Stimulated activated CD4-positive, alpha-beta T cell treated with anti-CD3 and anti-CD28 coated beads, TNF-alpha, amount 100 ng/mL, for 48 hours (primary cell): ENCODE measurements at places on chromosomes 2 and 18.
A peak's percentile ranks its signal among the peaks of the same experiment; 100 is the strongest.

DNA sequence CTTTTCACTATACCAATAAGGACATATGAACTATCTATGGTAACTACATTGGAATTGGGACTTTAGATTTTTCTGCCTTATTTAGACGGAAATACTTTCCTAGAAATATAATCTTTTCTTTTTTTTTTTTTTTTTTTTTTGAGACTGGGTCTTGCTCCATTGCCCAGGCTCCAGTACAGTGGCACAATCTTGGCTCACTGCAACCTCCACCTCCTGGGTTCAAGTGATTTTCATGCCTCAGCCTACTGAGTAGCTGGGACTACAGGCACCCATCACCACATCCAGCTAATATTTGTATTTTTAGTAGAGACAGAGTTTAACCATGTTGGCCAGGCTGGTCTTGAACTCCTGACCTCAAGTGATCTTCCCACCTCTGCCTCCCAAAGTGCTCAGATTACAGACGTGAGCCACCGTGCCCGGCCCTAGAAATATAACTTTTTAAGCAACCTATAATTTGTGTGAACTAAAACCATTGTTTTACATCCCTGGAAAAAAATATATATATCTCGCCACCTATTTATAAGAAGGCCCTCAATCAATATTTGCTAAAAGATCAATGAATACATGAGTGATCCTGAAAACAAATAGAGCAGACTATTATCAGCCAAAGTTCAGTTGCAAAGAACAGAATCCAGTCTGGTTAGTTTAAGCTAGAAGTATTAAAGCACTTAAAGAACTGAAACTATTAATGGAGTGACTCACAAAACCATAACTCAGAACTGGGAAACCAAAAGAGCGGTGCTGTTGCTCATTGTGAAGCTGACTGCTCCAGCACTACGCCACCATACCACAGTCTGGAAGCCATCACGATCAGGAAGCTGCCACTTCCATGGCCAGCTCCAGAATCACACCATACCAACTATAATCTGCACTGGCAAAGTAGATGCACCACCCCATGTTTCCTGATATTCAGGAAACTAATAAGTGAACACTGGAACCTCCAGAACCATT lies 8.4 kb upstream of the HNRNPLL start:
- no peak for DNase-seq

DNA sequence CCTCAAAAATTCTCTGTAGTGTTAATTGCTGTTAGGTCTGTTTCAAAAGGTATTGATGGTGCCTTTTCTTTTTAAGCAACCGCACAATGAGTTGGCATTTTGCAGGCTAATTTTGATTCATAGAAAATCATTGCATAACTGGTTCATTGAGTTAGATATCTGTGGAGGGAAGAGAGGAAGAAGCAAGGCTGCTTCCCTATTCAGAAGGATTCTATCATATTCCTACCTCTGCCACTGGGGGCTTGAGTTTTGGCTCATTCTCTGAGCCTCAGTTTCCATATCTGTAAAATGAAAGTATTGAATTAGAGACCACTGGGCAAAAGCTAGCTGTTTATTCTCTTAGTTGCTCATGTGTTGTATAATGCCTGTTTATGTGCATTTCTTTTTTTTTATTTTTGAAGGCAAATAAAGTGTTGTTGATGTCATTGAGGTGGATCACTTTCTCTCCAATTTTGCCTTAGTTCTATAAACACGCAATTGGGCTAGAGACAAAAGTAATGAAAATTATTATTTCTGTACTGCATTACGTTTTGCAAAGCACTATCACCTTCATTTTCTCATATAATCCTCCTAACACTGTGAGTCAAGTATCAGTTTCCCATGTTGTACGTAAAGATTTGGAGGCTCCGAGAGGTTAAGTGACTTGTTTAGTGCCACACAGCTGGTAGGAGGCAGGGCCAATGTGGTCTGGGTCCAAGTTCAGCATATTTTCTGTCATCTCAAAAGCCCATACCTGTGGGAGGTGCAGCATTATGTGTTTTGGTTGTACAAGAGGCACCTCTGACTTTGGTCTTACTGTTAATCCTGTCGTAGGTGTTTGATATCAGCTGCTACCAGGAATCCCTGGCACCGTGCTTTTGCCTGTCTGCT lies 5.9 kb downstream of the TRIB2 start:
- DNase-seq: no peak

GRCh38 chr2:144074450-144074849 lies 445.5 kb downstream of the ZEB2 start:
- no peak for DNase-seq

DNA sequence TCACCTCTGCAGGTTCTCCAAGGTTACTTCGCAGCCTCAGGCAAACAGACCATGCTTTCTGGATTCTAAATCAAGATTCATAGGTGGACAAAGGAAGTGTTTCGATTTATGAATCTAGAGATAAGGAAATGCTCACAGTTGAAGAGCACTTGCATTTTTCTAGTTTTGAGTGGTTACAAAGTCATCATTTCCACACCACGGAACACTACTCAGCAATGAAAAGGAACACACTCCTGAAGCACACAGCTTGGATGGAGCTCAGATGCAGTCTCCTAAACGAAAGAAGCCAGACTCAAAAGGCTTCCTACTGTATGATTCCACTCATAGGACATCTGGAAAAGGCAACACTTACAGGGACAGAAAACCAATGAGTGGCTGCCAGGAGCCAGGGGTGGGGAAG lies 31.7 kb downstream of the SDC1 start:
- no peak for DNase-seq

DNA sequence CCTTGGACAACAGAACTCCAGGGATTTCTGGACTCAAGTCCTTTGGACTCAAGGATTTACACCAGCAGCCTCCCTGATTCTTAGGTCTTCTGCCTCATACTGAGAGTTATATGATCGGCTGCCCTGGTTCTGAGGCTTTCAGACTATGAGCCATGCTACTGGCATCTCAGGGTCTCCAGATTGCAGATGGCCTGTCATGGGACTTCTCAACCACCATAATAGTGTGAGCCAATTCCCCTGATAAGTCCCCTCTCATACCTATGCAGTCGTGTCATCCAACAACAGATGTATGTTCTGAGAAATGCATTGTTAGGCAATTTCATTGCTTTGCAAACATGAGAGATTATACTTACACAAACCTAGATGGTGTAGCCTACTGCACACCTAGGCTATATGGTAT lies 61.4 kb upstream of the MSTN start:
- DNase-seq: no peak

GRCh38 chr2:176100547-176101140 lies 1.0 kb downstream of the HOXD12 start:
- DNase-seq: no peak

GRCh38 chr2:223459328-223459939 lies 142.7 kb downstream of the SCG2 start:
- DNase-seq: no peak

DNA sequence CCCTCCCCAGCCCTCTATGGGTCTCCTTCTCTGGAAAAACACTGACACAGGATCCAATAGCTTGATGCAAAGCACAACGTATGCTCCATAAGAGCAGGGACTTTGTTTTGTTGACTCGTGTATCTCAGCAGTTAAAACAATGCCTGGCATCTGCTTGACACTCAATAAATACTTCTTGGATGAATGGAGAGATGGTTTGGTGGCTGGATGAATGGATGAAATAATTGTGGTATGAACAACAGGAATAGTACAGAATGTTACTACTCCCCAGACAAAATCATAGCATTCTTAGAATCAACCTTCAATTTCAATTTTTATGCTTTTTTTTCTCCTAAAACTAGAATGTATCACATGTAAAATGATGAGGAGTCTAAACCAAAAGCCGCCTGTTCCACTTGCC lies 57.4 kb downstream of the KCNE4 start:
- no peak for DNase-seq

- no peak for DNase-seq
Observed at GRCh38 chr2:127400897-127401756, 13.4 kb upstream of the MAP3K2 start.

DNA sequence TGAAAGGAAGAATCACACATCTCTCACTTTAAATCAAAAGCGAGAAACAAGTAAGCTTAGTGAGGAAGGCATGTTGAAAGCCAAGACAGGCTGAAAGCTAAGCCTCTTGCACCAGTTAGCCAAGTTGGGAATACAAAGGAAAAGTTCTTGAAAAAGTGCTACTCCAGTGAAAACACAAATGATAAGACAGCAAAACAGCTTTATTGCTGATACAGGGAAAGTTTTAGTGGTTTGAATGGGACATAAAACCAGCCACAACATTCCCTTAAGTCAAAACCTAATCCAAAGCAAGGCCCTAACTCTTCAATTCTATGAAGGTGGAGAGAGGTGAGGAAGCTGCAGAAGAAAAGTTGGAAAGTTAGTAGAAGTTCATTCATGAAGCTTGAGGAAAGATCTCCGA lies 28.0 kb downstream of the LIMS1 start:
- no peak for DNase-seq

DNA sequence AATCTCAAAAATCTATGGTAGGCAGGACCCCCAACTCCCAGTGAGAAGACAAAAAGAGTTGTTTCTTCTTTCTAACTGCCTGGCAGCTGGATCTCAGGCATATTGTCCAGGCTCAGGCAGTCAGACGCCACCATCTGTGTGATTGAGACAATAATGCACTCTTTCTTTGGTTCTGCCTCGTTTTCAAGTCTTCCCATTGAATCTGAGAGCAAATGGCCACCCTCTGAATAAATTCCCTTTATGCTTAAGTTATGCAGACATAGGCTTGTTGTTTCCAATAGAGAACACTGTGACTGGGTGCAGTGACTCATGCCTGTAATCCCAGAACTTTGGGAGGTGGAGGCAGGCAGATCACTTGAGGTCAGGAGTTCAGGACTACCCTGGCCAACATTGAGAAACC lies 15.3 kb upstream of the CD207 start:
- no peak for DNase-seq

- no peak for DNase-seq
Observed at GRCh38 chr2:137339051-137339450, 573.7 kb downstream of the THSD7B start.

GRCh38 chr18:43420950-43421349 lies 143.7 kb upstream of the SYT4 start:
- no peak for DNase-seq

DNA sequence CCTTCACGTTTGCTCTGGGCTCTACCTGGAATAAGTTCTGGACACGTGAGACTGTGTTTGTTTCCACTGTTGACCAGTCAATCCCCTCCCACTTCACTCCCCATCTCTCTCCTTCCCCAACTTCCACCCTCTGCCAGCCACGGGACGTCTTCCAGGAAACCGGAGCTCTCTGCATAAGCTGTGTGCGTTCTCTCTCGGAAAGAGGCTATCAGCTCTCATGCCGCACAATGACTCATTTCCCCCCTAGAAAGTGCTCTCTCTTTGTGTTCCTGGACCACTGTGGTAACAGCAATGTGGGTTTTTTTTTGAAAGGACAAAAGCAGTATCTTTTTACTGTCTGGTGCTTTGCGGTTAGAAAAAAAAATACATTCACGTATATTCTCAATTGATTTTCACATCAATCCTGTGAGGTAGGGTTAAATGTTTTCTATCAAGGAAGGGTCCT lies 10.2 kb downstream of the PROKR1 start:
- DNase-seq: peak; percentile 28

GRCh38 chr2:135831180-135831812 lies 5.7 kb downstream of the LCT start:
- DNase-seq: no peak

GRCh38 chr2:170077830-170078569 lies 99.9 kb upstream of the MYO3B start:
- no peak for DNase-seq

GRCh38 chr2:65344689-65345088 lies 87.7 kb downstream of the SPRED2 start:
- DNase-seq: no peak

DNA sequence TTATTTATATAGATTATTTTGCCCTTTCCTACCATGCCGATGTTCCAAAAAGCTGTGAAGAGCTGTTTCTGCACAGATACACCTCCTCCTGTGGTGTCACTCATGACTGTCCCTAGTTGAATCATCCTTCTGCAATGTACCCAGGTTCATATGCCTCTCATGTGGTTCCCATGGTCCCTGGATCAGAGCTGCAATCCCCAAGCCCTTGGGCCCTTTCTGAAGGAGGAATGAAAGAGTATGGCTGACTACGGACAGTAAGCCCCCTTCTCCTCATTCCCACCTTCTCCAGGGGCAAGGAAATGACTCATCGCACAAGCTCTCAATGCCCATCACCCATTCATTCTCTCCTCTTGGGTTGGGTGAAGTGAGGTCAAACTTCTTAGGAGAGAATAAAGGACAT lies 63.9 kb upstream of the ACVR1 start:
- no peak for DNase-seq

- DNase-seq: no peak
Observed at GRCh38 chr2:226893216-226893615, 57.4 kb downstream of the RHBDD1 start.

DNA sequence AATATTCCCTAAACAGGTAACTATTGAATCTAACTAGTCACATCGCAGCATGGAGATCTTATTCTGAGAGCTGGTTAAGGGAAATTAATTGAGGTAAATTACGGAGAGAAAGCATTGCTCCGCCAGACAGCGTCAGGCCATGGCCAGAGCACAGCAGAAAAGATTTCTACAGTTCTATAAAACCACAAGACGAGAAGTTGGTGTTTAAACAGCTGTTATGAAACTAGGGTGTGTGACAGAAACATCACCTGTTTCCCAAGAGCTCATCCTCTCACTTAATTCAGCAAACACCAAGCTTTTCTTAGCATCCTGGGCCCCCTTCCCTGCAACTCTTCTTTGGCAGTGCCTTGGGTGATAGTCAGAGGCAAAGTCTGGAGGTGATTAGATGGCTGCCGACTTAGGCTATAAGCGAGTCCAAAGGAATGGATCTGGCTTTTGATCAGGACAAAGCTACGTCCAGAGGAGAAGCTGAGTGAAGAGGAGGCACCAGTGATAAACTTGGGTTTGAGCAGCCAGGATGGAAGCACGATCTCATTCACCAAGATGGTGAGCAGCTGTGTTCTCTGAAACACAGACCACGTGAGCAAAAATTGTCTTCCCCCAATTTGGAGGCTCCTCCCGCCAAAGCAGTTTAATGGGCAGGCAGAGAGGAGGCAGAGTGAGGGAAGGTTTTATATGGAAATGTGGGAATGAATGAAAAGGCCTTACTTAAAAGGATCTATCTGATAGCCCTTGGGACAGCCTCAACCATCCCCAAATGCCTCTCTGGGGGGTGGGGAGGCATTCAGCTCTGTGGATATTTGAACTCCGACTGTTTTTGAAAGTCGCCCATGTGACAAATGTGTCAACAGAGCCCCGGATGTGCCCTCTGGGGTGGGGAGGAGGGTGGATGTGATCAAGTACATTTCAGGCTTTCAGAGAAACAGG lies 57.8 kb downstream of the PKDCC start:
- DNase-seq: peak; percentile 61

GRCh38 chr2:216688731-216689340 lies 6.5 kb downstream of the IGFBP5 start:
- DNase-seq: no peak

DNA sequence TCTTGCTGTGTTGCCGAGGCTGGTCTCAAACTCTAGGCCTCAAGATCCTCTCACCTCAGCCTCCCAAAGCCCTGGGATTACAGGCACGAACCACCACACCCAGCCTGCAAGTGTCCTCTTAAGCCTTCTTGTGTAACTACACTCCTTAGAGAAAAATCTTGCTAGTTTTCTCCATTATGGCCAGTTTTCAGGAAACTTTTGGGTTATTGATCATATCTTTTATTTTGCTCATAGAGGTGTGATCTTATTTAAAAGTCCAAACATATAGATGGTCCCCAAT lies 2.4 kb downstream of the SOCS6 start:
- DNase-seq: no peak
